ENCODE measurements at places on chromosomes 7 and 10.

DNA sequence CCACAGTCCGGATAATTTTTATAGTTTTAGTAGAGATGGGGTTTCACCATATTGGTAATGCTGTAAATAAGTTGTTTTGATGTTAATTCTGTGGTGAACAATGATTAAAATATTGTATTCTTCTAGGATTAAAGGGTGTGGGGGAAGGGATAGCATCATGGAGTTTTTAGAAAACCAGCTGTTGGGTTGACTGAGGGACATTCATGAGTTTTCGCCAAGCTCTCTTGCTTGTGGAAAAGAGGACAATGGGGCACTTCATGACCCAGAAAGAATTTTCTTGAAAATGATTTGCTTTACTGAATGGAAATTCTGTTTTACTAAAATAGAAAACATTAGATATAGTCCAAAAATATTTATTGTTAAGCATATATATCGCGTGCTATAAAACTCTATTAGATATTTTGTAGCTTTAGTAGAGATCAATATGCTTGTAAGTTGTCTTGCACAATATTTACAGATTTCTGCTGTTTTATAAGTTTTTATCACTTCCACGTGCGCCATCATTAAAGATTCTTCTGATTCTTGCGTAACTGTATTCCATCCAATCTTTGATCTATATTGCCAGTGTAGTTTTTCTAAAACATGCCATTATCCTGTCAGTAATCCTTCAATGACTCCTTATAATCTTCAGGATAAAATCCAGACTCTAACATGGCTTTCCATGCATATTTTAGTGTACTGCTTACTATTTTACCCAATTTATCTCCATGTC, 41.8 kb downstream of the LCOR start:
- no peak for DNase-seq

DNA sequence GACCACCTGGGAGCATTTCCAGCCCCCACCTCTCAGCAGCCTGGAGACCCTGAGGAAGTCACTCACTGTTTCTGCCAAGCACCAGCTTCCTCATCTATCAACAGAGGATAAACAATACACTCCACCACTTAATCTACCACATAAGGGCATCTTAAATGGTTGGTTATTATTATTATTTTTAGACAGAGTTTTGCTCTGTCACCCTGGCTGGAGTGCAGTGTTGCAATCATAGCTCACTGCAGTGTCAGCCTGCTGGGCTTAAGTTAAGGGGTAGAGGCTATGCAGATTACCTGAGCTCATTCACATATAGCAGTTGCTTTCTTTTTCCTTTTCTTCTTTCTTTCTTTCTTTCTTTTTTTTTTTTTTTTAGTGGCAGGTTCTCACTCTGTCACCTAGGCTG, 59.5 kb upstream of the ELN start:
- DNase-seq: no peak

DNA sequence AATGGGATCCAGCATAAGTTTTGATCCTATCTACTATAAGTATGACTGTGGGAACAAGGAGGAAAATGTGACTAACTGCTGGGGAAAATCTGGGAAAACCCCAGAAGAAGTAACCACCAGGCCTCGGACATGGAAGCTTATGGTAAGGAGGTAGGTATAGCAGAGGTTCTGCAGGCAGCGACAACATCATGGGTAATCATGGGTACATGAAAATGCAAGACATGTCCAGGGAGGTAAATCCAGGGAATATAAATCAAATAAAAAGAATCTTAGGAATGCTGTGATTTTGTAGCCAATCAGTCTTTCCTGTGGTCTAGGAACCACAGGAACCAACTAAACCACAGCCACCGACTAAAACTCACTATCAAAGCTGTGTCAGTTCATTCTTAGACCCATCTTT, 168.3 kb upstream of the NPY start:
- DNase-seq: no peak

DNA sequence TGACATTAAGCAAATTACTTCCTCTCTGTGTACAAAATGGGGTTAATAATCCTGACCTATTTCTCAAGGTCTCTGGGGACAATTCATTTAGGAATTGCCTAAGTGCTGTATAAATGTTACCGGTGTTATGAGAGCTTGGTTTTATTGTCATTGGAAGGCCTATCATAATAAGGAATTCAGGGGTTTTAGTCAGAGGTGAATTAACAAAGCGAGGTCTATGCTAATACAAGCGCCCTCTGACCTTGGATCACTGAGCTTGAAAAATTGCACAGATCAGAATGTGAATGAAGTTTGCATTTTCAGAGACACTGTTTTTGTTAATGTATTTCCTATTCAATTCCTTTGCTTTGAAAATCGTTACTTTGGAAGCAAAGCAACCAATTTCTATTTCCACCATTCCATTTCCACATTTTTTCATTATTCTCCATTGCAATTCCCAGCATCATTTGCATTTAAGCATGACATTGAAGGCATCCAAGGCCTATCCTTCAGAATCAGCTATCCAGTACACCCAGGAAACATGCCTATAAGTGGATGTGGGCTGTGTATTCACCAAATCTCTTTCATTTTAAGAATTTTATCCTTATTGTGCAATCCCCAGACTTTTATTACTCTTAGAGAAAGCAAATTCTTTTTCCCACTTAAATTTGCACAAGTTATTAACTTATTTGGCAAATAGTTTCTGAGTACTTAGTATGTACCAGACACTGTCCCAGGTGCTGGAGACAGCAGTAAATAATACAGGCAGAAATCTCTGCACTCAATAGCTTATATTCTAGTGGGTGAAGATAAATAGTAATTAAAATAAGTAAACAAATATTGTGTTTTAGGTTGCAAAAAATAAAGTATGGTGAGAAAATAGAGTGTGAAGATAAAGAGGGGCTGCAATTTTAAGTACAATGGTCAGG, 133.1 kb downstream of the NRCAM start:
- no peak for DNase-seq

GRCh38 chr7:128713794-128714193, 25.4 kb upstream of the CALU start:
- no peak for DNase-seq

DNA sequence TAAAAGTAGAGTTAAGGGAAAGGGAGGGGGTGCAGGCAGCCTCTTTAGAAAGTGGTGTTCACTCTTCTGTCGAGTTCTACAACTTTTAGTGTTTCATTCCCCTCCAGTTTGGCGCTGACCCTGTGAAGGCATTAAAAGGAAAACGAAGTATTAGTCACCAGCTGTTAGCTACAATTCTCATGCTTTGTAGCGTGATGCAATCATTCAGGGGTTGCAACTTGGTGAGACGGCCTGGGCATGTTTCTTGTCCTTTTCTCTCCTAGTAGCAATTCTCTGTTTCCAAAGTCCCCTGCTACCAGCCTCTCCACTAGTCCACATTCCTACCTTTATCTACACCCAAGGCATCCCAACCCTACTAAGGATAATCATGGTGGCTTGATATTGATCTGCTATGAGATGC, 33.7 kb upstream of the DGKI start:
- no peak for DNase-seq

DNA sequence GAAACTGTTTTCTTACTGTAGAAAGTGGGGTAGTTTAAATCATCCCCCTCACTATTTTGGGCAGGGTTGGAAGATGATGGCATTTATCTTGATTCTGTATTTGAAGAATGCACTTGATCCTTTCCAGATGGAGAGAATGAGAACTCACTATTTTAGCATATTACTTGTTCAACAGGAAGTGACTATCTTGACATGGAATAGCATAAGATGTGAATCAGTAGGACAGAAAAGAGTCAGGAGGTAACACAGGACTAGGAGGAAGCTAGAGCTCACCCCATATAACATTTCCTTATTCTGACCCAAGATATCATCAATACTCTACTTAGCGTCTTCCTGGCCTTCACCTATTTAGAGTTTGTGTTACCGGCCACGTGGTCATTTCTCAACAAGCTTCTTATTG, 400.2 kb downstream of the PHTF2 start:
- no peak for DNase-seq

- no peak for DNase-seq
Measured at GRCh38 chr7:86645676-86646276, 2.1 kb downstream of the GRM3 start.

DNA sequence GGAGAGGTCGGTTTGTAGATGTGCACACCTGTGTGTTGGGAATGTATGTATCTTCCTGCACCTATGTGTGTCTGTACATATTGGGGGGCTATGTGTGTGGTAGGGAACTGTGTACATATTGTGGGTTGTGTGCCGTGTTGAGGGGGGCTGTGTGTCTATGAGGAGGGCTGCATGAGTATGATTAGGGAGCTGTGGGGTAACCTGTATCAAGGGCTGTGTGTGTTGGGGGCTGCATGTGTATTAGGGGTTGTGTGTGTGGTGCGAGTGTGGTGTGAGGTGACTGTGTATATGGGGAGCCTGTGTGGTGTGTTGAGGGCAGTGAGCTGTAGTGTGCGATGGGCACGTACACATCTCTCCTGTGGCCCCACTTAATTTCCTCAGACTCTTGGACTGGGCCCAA, 22.2 kb upstream of the PAX2 start:
- DNase-seq: no peak

DNA sequence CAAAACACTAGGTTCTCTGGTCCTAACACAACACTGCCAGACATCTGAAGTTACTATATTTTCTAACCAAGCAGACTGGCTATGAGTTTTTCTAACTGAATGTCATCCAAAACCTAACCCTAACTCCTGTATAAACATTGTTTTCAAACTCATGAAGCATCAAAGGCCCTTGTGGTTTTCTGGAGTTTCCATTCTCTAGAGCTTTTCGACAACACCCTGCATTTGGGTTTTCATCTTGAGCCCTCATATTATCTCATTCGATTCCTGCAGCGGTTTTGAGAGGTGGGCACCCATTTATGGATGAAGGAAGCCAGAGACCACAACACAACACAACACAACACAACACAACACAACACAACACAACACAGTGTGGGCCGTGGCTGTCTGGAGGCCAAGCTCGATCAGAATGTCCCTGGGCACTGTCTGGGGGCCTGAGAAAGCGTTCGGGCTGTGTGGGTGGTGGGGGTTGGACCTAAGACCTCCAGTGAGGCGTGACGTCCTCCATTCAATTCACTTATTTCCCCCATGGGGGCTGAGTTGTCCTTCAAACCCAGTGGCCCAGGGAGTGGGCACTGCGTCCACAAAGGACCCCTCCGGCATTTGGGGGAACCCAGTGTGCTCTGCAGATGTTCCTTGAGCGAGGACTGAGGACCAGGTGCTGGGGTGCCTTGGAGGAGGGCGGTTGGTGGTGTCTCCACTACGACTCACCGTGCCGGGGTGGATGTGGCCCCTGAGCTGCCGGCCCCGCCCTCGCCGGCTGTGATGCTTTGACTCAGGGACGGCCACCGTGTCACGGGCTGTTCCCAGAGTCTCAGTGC, 490.4 kb downstream of the DNAJB6 start:
- DNase-seq: no peak

DNA sequence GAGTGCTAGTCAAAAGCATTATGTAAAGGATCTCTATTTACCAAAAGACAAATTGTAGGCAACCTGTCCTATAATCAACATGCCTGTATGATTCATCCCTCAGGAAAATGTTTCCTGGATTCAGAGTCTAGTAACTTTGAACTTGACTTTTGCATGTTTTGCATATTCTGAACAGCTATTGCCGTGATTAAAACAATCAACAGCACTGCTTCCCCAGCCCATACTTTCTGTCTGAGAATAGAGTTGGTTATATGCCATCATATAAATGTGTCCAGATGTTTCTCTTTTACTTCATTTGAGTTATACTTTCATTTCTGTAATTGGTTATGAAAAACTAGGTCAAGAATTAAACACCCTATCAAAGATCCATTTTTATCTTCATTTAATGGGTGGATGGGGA, 83.5 kb downstream of the ZMYND11 start:
- DNase-seq: no peak

GRCh38 chr7:52777051-52777822, 258.2 kb upstream of the POM121L12 start:
- no peak for DNase-seq

DNA sequence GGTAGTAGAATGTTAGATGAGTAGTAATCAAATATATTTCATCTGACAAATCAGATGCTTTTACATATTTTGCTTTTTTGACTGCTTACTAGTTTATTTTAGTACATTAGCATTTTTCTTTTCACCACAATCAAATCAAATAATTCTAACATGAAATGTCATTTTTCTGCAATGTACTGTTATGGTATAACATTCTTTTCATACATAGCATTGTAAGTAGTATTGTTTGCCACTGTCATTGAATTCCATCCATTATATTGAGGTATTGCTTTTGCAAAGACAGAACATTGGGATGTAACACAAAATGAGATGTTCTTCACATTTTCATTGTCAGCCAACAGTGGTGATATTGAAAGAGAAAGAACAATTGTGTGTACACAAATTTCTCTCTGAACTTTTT, 107.4 kb downstream of the TRIL start:
- no peak for DNase-seq

- DNase-seq: no peak
Measured at GRCh38 chr10:116160271-116160670, 112.7 kb downstream of the GFRA1 start.

GRCh38 chr10:52082307-52082706, 231.8 kb upstream of the DKK1 start:
- DNase-seq: no peak

Measured in stimulated activated CD4-positive, alpha-beta T cell treated with anti-CD3 and anti-CD28 coated beads, Interleukin-4, amount 100 ng/mL, for 4 hours (primary cell).